RPMI8226 (cell line): ENCODE measurements at places on chromosomes 4 and X.

DNA sequence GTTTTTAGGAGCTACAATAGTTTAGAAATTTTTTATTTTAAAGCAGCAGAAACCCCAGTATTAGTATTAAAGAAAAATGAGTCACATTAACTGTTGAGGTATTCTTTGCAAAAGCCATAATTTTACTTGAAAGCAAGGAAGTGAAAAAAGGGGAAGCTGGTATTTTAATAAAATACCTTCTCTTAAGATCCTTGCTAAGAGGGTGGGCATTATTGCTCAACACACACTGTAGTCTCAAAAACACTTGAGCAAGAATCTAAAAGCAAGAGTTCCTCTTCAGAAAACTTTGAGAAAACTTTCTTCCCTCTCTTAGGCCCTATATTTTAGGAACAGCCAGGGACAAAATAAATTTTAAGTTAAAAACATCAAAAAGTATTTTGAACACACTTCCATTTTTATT, 259.4 kb upstream of the DIAPH2 start:
- DNase-seq, result no peak

GRCh38 chr4:76950052-76950955, 752 bp downstream of the SEPTIN11 start:
- DNase-seq, result no peak

DNA sequence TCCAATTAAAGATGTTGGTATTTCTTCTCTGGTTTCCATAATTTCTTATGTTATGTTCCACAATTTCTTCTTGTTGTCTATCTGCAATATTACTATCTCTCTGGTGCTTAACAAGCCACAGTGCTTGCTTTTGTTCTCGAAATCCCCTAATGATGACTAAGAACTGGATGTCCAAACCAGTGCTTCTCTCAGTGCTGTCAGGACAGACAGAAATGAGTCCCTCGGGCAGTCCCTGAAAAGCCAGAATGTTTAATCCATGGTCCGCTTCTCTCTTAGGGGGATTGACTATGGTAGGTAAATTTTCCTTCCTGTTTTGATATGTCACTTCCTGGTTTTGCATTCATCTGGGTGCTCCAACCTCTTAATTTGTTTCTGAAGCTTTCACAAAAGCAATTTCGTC, 321.6 kb upstream of the PCDH10 start:
- DNase-seq, result no peak

GRCh38 chr4:95093936-95094929, 336.5 kb downstream of the BMPR1B start:
- DNase-seq, result no peak

DNA sequence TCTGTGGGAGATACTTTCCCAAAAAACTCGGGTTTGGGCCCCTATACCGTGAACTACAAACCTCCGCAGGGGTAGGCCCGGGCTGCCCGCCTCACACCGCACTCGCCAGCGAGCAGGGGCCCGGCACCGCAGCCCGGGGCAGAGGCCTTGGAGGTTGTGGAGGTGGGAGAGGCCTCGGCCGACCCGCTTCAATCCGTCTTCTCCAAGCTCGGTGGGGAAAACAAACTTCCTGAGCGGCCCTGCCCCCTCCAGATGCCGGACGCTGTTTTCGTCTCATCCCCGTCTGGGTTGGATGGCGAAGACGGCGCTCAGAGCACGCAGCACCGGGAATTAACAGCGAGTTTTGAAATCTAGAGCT, 442 bp upstream of the MCUB start:
- DNase-seq, result no peak

- DNase-seq, result no peak
Measured at GRCh38 chr4:15931451-15932210, 6.9 kb downstream of the FGFBP1 start.

- no peak for DNase-seq
Measured at GRCh38 chr4:146124023-146124680, 51.4 kb upstream of the LSM6 start.

DNA sequence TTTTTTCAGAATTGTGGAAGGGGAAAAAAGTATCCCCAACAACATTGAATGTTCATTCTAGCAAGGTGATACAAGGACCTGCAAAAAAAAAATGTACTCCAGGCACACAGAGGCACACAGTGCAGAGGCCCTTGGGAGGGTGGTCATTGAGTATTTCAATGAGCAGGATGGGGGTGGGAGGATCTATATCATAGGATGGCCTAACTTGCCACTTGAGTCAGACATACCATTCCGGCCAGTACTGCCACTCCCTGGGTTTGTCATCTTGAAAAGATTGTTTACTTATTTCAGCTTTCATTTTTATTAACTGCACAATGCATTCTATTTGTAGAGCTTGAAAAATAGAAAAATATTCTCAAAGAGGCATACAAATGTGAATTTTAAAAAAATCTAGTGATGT, 18.7 kb downstream of the ZNF595 start:
- DNase-seq, result no peak

DNA sequence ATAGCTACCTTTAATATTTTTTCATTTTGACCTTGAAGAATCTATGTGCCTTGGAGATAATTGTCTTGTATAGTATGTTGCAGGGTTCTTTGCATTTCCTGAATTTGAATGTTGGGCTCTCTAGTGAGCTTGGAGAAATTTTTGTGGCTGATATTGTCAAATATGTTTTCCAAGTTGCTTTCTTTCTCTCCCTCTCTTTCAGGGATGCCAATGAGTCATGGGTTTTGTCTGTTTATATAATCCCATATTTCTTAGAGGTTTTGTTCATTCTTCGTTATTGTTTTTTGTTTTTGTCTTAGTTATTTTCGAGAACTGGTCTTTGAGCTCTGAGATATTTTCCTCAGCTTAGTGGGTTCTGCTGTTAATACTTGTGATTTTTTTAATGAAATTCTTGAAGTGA, 20.7 kb downstream of the RAB40AL start:
- DNase-seq, result no peak

GRCh38 chr4:186149872-186150271, 41.5 kb upstream of the CYP4V2 start:
- DNase-seq, result peak; percentile 39

DNA sequence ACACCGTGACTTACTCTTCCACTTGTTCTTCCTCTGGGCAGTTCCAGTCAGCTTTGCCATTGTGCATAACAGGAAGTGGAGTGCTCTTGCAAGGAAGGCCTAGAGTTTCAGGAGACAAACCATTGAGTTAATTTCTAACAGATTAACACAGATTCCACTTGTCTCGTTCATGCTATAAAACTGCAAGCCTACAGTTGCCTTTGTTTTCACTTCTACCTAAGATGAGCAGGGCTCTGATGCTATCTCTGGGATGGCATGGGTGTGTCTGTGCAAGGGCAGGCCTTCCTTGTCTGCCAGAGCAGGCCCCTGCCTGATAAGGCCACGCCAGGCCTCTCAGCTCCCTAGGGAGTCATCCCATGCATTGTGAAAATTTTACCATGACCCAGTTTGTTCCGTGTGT, 67.7 kb upstream of the PGRMC2 start:
- no peak for DNase-seq

GRCh38 chr4:2306773-2307410, 45.0 kb upstream of the MXD4 start:
- DNase-seq, result no peak

GRCh38 chr4:7410446-7410845, 24.3 kb downstream of the PSAPL1 start:
- DNase-seq, result no peak

GRCh38 chr4:142547974-142548373, 298.1 kb downstream of the INPP4B start:
- DNase-seq, result no peak

DNA sequence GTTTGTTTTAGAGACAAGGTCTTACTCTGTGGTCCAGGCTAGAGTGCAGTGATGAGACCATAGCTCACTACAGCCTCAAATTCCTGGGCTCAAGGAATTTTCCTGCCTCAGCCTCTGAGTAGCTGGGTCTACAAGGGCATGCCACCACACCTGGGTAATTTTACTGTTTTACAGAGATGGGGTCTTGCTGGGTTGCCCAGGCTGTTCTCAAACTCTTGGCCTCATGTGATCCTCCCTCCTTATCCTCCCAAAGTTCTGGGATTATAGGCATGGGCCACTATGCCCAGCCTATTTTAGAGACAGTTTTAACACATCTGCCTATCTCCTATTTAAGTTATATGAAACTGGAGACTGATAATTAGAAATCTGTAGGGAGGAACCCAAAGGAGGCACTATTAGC, 53.8 kb downstream of the SPRY1 start:
- no peak for DNase-seq

DNA sequence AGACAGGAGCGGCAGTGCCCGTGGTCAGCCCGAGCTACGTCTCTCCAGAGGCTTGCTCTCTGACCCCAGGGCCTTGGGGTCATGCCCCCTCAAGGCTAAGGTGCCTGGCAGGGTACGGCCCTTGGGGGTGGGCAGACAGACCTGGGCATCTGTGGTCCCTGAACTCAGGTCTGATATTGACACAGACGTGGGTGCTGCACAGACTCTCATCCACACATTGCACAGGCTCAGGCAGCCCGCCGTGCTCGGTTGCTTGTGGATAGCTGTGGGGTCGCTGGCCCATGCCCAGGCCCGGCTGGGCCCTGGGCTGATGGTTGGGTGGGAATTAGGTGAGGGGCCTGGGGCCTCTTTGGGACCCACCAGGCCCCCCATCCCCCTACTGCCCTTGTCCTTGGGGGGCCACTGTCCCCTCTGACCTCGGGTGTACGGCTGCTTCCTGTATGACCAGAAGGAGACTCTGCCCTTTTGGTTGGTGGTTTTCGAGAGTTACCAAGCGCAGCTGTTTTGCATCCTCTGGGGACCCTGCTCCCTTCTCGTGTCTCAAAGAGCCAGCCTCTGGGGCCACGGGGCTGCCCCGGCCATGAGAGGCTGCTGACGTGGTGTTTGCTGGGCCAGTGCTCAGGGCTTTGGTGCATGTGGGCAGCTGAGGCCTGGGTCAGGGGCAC, 10.1 kb downstream of the FGFRL1 start:
- no peak for DNase-seq

DNA sequence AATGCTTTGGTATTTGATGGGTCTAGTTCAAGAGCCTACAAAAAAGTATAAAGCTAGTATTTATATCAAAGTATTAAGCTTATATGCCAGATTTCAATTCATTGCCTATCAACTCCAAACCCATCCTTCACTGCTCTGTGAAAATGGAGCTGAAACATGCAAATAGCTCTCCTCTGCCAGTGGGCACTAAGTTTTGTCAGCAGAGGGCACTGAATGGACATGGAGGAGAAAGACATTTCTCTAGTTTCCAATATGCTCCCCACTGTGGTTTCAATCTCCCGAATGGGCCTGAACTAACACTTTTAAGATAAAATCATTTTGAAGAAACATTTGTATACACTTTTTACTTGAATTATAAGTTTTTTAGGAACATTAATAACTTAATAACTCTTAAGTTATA, 12.4 kb downstream of the PPID start:
- no peak for DNase-seq

GRCh38 chr4:119034276-119035008, 101.2 kb upstream of the MYOZ2 start:
- no peak for DNase-seq

GRCh38 chr4:48227662-48228061, 42.0 kb downstream of the TEC start:
- DNase-seq, result no peak

GRCh38 chr4:88967883-88968331, 89.1 kb downstream of the FAM13A start:
- no peak for DNase-seq

DNA sequence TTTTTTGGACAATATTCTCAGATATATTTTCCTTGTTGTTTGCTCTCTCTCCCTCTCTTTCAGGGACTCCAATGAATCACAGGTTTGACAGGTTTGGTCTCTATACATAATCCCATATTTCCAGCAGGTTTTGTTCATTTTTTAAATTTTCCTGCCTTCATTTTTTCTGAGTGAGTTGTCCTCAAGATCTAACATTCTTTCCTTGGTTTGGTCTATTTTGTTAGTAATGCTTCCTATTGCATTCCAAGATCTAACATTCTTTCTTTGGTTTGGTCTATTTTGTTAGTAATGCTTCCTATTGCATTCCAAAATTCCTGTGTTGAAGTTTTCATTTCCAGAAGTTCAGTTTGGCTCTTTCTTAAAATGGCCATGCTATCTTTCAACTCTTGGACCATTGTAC, 45.3 kb upstream of the ZMAT1 start:
- no peak for DNase-seq

- no peak for DNase-seq
Measured at GRCh38 chr4:4574792-4575191, 32.9 kb upstream of the STX18 start.

- DNase-seq, result no peak
Measured at GRCh38 chr4:61959087-61959486, 759.0 kb downstream of the ADGRL3 start.

DNA sequence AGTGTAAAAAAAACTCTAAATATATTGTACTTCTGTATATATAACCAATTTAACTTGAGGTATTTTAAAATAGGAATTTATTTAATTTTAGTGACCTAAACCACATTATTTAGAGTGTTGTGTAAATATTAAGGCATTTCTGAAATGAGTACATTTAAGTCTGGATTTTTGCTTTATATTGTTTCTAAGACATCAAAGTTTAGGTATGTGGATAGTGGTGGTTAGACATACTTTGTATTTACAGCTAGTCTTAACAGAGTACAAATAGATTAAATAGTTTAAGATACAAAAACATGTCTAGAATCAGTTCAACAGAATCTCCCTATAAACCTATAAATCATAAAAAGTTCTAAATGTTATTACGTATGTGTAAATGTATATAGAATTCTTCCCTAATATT, 588.5 kb downstream of the TRIML1 start:
- no peak for DNase-seq

GRCh38 chrX:110437686-110438085, 79.0 kb downstream of the RTL9 start:
- no peak for DNase-seq

GRCh38 chrX:153969125-153969903, 2.3 kb downstream of the HCFC1 start:
- DNase-seq, result peak; percentile 34

DNA sequence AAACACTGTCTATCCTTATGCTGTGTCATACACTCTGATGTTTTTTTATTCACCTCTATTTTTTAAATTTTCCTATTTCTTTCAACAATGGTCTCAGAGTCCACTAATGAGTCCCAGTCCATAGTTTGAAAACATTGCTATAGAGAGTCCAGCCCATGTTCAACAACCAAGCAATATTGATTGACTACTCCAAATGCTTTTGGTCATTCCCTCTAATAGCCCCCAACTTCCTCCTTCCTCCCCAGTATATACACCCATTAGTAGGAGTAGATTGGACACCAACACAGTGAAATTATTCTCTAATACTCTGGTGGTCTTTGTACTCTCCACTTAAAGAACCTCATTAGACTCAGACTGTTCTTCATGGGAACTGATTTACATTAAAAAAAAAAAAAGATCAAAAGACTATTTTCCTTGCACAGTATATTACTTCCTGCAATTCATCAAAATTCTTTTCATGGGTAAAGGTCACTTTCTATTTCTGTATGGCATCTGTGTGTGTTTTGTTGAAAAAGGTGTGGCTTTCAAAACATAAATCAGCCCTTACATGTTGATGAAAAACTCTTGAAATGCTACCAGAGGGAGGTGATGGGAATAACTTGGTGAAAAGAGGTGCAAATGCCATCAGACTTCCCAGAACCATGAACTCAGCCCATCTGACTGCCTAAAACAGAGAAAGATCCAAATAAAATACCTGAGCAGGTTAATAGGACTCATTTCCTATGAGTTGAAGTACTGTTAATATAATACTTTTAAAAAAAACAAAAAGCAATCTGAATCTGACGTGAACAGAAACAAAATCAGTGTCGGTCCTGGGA, 250.3 kb upstream of the KLF3 start:
- no peak for DNase-seq

GRCh38 chr4:185082561-185082960, 60.5 kb upstream of the SLC25A4 start:
- no peak for DNase-seq
